WERI-Rb-1 (cell line): ENCODE measurements at places on chromosomes 5 and 9.

- DNase-seq, result no peak
Measured at GRCh38 chr9:125470767-125471580, 209.3 kb downstream of the GAPVD1 start.

- no peak for DNase-seq
Measured at GRCh38 chr9:77516781-77517180, 131.3 kb downstream of the GNA14 start.

- no peak for DNase-seq
Measured at GRCh38 chr9:93122721-93123221, 11.3 kb downstream of the NINJ1 start.

DNA sequence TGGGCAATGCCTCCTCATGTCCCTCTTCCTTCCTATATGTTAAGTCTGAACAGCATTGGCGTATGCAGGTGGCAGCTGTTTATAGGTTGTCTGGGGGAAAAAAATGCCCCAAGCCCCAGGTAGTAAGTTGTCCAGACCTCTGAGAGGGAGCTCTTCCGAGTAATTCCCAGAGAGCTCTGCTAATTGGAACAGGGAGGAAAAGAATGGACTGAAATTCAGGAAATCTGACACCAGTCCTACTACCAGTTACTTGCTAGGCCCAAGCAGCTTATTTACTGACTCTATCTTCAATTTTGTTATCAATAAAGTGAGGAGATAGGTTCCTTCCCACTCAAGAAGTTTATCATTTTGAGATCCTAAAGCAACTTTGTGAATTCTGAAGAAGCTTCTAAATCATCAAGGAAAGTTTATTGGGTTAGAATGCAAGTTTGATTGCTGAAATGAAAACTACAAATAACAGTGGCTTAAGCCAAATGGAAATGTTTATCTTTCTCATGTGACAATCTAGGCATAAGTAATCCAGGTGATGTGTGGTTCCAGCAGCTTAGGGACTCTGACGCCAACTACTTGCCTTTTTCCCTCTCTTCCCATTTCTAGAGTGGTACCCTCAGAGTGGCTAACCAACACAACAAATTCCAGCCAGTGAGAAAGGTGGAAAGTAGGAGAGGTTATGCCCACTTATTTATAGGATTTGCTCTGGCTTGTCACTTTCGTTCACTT lies 5.6 kb downstream of the STK32A start:
- DNase-seq, result no peak

- DNase-seq, result no peak
Measured at GRCh38 chr9:13165236-13165945, 114.1 kb downstream of the MPDZ start.
